Fibroblast of the aortic adventitia (primary cell): ENCODE measurements at places on chromosomes 12 and 14. TPM values are rescaled to one million over a fixed set of nuclear protein-coding genes. Genes with fewer than 3 reads are reported as not detected.

Gene EIF2B1
- total RNA-seq, result 22.6 and 35.6 TPM in 2 replicates

Gene TMEM132C
- not detected in 2 replicates for total RNA-seq

Gene CLEC1B
- not detected in 2 replicates for total RNA-seq

Gene KIF26A
- total RNA-seq, result under 0.01 TPM in 1 of 2 replicates, not detected in the other

Gene DPY19L2
- 2.3 and 7.1 TPM in 2 replicates for total RNA-seq

Gene SNW1
- total RNA-seq, result 55.7 and 99.1 TPM in 2 replicates

Gene HOXC12
- not detected in 2 replicates for total RNA-seq

Gene MYL2
- total RNA-seq, result not detected in 2 replicates

Gene LYZ
- not detected in 2 replicates for total RNA-seq
